H1 (cell line): ENCODE measurements at places on chromosomes 6 and 20. TPM values are rescaled to one million over a fixed set of nuclear protein-coding genes. Genes with fewer than 3 reads are reported as not detected.

DNA sequence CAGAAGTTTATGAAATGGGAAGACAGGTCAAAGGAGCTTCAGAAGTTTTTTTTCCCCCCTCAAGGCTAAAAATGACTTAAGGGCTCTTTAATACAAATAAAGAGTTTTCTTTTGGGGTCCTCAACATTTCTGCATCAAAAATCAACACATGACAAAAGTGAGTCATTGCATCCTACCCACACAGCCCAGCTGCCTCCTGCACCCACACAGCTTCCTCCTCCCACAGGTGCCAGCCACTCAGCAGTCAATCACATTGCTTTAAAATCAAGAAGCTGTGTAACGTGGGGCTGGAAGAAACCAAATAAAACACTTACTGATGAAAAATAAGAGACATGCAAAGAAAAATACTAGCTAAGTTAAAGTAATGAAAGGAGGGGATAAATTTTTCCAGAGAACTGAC, 68.5 kb downstream of the MAP3K5 start:
- H3K36me3 ChIP-seq = no peaks in the 10 kb centered on the region
- no peaks in the 10 kb centered on the region for H3K4me1 ChIP-seq
- no peak overlapping the region for H3K27ac ChIP-seq
- no peak overlapping the region for H3K4me3 ChIP-seq
- DNase-seq = no peak

GRCh38 chr6:111736005-111736608, 130.4 kb upstream of the TRAF3IP2 start:
- DNase-seq = no peak
- peaks cover 8% of the 10 kb centered on the region for H3K4me1 ChIP-seq
- no peaks in the 10 kb centered on the region for H3K27me3 ChIP-seq
- peaks cover 8% of the 10 kb centered on the region; the same call in 1 of the 2 replicates for H3K36me3 ChIP-seq
- H3K4me3 ChIP-seq = no peak overlapping the region
- H3K27ac ChIP-seq = no peak overlapping the region

DNA sequence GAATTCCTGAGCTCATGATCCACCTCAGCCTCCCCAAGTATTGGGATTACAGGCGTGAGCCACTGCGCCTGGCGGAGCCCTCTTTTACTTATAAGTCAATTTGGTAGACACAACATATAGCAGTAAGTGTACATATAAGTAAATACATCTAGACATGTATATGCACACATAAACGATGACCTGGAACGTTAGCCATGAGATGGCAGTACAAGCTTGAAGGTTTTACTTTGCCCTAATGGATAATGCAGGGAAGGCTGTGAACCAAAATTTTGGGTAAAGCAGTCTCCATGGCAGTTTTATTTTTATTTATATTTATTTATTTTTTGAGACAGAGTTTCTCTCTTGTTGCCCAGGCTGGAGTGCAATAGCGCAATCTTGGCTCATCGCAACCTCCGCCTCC, 2.4 kb upstream of the GNMT start:
- no peak overlapping the region for H3K27ac ChIP-seq
- H3K27me3 ChIP-seq = peaks cover 13% of the 10 kb centered on the region
- H3K36me3 ChIP-seq = no peaks in the 10 kb centered on the region
- no peak overlapping the region for H3K4me3 ChIP-seq

- no peak overlapping the region for H3K27ac ChIP-seq
- no peak overlapping the region for H3K4me3 ChIP-seq
- no peak for DNase-seq
- H3K36me3 ChIP-seq = no peaks in the 10 kb centered on the region
Observed at GRCh38 chr20:40410028-40410427, 279.0 kb downstream of the MAFB start.

DNA sequence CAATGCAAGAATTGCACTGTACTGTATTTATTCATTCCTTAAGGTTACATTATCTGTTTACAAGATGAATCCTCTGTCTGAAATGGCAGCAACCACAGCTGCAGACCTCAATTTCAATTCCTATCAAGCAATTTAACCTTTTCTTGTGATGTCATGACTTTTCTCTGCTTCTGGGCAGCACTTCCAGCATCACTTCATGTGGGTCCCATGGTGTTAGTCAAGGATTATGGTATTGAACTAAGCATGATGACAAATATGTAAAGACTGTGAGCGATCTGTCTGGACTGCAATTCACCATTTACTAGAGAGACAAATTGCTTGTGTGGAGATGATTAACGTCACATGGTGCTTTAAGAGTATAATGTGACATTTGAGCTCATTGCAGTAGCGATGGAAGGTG, 90.5 kb upstream of the CCN2 start:
- DNase-seq = no peak
- H3K4me1 ChIP-seq = no peaks in the 10 kb centered on the region
- H3K27me3 ChIP-seq = no peaks in the 10 kb centered on the region
- no peak overlapping the region for H3K27ac ChIP-seq
- no peak overlapping the region for H3K4me3 ChIP-seq
- H3K36me3 ChIP-seq = no peaks in the 10 kb centered on the region

DNA sequence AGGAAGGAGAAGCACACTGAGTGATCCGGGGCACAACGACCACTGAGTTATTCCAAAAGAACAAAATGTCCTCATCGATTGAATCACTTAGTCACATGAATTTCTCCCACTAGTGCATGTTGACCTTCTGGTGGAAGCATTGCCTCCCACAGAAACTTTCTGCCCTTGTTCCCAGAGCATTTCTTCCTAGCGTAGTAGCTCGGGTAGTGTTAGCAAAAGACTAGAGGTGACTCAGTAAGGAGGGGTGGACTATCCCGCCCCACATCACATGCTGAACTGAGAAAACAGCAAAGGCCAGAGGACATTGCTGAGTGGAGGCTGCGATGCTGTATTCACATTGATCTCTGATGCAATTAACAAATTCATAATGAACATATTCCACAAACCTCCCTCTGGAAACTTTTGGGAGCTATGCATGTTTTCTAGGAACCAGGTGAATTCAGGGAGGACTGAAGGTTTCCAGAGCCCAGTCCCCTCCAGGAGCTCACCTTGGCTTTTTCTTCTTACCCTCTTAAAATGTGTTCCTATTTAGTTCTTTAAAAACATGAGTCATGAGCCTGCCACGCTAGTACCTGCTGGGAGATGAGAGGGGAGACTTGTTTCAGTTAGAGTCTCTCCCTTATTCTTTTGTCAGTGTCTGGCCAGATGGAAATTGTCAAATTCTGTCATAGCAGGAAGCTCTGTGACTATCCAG, 507.9 kb downstream of the CDH26 start:
- DNase-seq = no peak
- no peaks in the 10 kb centered on the region for H3K36me3 ChIP-seq
- no peak overlapping the region for H3K4me3 ChIP-seq
- no peaks in the 10 kb centered on the region for H3K27me3 ChIP-seq
- no peaks in the 10 kb centered on the region for H3K4me1 ChIP-seq

DNA sequence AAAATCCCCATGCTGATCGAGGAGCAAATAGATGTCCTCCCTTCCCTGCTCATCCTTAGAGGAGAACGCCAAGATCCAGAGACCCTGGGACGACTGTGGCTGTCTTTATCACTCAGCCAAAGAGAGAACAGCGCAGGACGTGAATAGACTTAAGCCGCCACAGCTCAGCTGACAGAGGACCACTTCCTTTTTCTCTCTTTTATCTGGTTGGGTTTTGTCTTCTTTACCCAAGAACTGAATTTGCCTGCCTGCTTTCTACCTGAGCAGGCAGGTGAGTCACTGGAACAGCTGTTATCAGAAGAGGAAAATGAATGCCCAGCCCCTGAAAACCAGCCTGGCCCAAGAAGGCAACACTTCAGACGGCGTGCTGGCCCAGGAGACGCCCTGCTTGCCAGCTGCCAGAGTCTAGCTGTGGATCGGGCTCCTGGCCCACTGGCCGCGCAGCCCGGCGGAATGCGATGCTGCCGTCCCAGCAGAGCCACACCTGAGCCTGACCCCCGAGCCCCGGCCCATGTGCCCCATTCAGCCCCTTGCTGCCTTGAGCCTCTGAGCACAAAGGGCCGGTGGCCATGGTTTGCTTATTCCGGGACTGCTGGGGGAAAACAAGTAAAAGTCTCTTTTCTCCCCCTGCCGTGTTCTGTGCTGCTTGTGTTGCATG, 82.1 kb downstream of the TCP11 start:
- H3K4me1 ChIP-seq = peaks cover 2% of the 10 kb centered on the region; the same call in 1 of the 2 replicates
- H3K4me3 ChIP-seq = no peak overlapping the region
- peaks cover 2% of the 10 kb centered on the region; the same call in 1 of the 2 replicates for H3K36me3 ChIP-seq
- H3K27ac ChIP-seq = no peak overlapping the region

- DNase-seq = no peak
- no peaks in the 10 kb centered on the region for H3K27me3 ChIP-seq
- no peaks in the 10 kb centered on the region for H3K4me1 ChIP-seq
- H3K4me3 ChIP-seq = no peak overlapping the region
- no peaks in the 10 kb centered on the region for H3K36me3 ChIP-seq
Observed at GRCh38 chr6:139690007-139690406, 315.6 kb upstream of the CITED2 start.

DNA sequence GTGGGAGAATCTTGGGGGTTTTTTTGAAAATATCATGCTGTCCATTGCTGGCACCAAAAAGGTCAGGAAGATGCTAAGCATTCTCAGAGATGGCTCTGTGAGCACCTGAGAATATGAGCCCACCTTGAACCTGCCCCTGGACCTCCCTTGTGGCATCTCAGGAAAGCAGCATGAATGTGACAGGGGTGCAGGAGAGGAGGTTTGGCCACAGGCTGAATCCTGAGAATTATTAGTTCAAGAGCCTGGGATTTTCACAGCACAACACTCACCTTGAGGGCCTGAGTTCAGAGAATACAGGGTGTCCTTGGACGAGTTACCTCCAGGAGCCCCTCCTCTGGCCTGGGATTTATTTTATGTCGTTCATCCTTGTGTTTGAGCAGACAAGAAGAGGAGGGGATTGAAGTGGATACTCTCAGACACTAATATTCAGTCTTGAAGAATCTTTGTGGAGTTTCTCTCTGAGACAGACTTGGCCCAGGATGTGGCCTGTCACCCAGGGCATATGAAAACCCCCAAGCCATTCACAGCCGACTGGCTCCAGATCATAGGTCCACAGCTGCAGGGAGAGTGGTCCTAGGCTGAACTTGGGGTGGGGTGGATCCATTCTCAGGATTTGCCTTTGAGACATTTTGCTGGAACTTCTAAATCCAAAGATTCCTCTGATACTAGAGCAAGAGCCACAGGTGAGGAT, 390.8 kb downstream of the RNGTT start:
- H3K27ac ChIP-seq = no peak overlapping the region
- H3K4me1 ChIP-seq = peaks cover 5% of the 10 kb centered on the region; the same call in 1 of the 2 replicates
- H3K4me3 ChIP-seq = no peak overlapping the region
- H3K36me3 ChIP-seq = no peaks in the 10 kb centered on the region

DNA sequence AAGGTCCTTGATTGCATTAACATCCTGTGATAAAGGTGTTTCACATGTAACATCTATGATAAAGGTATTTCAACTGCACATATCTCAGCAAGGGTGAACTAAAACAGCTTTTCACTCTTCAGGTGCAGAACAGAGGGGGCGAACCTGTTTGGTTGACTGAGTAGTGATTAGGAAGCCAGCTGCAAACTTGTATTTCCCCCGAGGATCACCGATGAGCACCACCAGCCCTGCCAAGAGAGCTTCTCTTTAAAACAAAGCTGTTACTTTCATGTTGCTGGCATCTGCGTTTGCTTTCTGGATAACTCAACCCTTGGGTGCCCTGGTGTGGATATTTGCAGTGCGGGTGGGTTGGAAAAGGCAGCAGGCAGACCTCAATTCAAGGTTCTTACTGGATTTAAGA, 39.6 kb downstream of the JAG1 start:
- no peak for DNase-seq
- H3K27me3 ChIP-seq = no peaks in the 10 kb centered on the region; the same call in 1 of the 2 replicates
- H3K27ac ChIP-seq = no peak overlapping the region
- no peak overlapping the region for H3K4me3 ChIP-seq

- no peak overlapping the region for H3K4me3 ChIP-seq
- no peaks in the 10 kb centered on the region for H3K4me1 ChIP-seq
- no peak for DNase-seq
- H3K27ac ChIP-seq = no peak overlapping the region
- no peaks in the 10 kb centered on the region; the same call in 1 of the 2 replicates for H3K36me3 ChIP-seq
- H3K27me3 ChIP-seq = no peaks in the 10 kb centered on the region
Observed at GRCh38 chr6:166581091-166581511, 5.4 kb downstream of the RAMACL start.

DNA sequence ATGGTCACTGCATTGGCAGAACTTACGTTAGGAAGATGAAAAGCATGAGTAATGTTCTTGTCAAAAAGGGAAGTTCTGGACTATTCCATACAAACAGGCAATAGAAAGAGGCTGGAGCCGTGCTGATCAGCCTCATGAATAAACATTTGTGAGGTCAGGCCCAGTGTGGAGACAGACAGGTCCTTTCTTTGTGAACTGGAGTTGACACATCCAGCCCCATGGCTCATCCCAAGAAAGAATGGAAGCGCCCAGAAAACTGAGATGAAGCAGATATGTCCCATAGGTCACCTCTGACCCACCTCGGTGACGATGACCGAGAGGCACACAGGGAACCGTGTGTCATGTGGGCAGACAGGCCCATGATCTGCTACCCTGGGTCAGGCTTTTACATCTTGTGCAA, 276.0 kb upstream of the SGK1 start:
- no peaks in the 10 kb centered on the region for H3K27me3 ChIP-seq
- no peaks in the 10 kb centered on the region for H3K36me3 ChIP-seq
- H3K4me1 ChIP-seq = peaks cover 2% of the 10 kb centered on the region
- H3K27ac ChIP-seq = no peak overlapping the region
- no peak for DNase-seq
- no peak overlapping the region for H3K4me3 ChIP-seq

DNA sequence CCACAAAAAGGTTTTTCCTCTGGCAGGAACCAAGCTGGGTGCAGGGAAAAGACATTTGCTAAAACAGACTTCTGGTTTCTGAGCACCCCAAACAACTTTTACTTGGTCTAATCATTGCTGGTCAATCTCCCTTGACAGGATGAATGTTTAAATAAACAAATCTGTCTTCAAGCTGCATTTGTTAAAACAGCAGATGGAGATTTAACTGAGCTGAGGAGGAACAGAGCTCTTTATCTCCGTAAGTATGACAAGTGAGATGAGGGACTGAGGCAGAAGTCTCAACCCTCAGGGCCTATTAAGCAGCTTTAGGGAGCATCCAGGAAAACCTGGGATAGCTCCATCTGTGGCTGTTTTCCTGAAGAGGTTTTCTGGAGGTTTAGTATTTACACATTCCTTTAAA, 40.6 kb downstream of the NINL start:
- H3K4me3 ChIP-seq = no peak overlapping the region
- H3K36me3 ChIP-seq = no peaks in the 10 kb centered on the region
- no peak overlapping the region for H3K27ac ChIP-seq
- H3K27me3 ChIP-seq = no peaks in the 10 kb centered on the region

DNA sequence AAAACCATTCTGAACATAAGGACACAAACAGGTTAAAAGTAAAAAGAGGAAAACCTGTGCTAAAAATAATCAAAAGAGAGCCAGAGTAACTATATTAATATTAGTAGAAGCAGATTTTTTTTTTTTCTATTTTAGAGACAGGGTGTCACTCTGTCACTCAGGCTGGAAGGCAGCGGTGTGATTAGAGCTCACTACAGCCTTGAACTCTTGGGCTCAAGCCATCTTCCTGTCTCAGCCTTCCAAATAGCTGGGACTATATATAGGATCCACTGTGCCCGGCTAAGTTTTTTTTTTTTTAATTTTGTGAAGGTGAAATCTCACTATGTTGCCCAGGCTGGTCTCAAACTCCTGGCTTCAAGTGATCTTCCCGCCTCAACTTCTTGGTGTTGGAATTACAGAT, 33.4 kb upstream of the PLN start:
- H3K4me1 ChIP-seq = no peaks in the 10 kb centered on the region
- no peaks in the 10 kb centered on the region for H3K36me3 ChIP-seq
- no peak for DNase-seq
- no peak overlapping the region for H3K4me3 ChIP-seq

RBPJL gene
- 0.67 and 0.73 TPM in 2 replicates for total RNA-seq

AURKA gene
- 84.8 and 90.8 TPM in 2 replicates for total RNA-seq

SLC39A7 gene
- total RNA-seq = 120 and 123 TPM in 2 replicates

C6orf52 gene
- 1.1 and 1.5 TPM in 2 replicates for total RNA-seq

CYP24A1 gene
- total RNA-seq = not detected in 2 replicates

SLC52A3 gene
- 3.9 and 4.2 TPM in 2 replicates for total RNA-seq

F13A1 gene
- 1.5 and 1.7 TPM in 2 replicates for total RNA-seq

PRPF6 gene
- total RNA-seq = 76.9 and 80.7 TPM in 2 replicates
